ENCODE measurements at places on chromosomes 16 and 17. TPM values are rescaled to one million over a fixed set of nuclear protein-coding genes. Genes with fewer than 3 reads are reported as not detected.

- no peak for DNase-seq
These were observed 539.4 kb downstream of the MAF start for GRCh38 chr16:79061181-79061580.

- no peak for DNase-seq
These were observed 1241.8 kb upstream of the GOT2 start for GRCh38 chr16:59975953-59976352.

- DNase-seq, result no peak
These were observed 1.8 kb downstream of the MARVELD3 start for GRCh38 chr16:71627731-71628181.

The RGS11 gene
- polyA plus RNA-seq, result 12.1 TPM

- DNase-seq, result no peak
These were observed 91.8 kb downstream of the RGS9 start for GRCh38 chr17:65228734-65229620.

- DNase-seq, result no peak
These were observed 156.4 kb downstream of the ZNF18 start for GRCh38 chr17:11840831-11841230.

DNA sequence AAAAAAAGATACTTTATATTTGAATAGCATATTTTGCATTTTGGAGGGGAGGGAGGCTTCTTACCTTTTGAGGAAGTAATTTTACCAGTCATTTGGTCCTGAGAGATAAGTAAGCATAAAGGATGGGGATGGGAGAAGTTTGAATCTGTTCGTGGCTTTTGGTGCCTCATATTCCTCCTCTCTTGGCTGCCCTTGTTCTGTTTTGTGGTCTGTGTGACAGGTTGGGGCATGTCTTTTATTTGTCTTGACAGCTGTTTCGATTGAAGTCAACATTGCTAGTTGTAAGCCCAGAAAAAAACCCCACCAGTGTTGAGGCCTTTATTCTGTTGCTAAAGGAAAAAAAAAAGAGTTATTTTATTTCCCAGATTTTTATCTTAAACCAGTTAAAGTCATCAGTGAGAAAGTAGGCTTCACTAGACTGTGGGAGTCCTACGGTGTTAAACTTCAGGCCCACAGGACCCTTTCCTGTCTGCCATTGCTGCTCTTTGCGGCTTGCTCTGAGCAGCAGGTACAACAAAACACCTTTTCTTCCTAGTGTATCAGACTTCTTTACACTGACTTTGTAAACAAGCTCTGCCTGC is 11.4 kb downstream of the SLC7A6 start:
- no peak for DNase-seq

DNA sequence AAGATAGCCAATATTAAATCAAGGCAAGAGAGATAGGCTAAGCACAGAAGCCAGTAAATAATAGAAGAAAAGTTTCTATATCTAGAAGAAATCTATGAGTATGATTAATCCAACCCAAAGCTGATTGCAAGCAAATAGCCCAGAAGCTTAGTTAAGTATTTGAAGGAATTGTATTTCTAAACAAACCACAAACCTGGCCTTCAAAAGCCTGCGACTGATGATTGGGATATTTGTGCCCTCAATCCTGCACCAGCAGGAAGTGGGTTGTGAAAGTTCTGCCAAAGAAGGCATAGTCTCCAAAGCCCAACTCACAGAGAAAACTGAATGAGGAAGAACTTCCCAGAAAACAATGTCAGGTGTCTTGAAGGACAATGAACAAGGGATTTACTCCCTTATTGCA is 114.5 kb upstream of the C17orf78 start:
- no peak for DNase-seq

The CACNB1 gene
- 14.3 TPM for polyA plus RNA-seq

GRCh38 chr16:10982465-10983150 is 38.2 kb downstream of the CLEC16A start:
- peak; percentile 39 for DNase-seq

DNA sequence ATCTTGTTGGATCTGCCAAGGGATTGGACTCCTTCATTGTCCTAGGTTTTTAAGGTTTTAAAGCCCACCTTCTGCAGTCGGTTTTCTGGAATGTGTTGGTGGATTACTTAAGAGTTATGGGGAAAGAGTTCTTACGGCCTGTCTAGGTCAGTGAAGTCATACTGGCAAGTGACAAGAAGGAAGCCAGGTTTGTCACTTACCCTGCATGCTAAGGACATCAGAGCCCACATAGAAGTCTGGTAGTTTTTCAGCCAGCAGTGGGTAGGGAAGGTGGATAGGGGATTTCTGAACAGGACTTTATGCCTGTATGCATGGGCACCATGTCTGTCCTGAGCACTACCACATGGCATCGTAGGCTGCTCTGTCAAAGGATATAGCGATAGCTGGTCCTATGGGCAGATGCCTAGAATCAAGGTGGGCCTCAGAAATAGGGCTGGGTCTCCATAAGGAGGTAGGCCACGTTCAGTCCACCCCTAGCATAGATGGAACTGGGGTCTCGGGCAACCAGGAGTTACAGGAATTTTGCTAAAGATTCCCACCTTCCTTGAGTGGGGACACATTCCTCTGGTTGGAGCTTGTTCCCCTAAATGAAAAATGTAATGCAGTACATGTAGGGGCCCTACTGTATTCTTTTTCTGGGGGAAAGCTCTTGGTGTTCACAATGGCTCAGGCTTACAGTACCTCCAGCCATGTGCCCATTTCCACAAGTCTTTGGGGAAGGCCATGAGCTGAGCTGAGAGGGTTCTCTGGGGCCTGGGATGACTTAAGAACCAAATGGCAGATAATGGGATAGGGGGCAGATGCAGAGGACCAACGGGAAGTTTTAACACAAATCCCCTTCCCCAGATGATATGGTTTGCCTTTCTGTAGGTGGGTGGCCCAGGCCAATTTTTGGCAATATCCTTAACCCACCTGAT is 27.5 kb downstream of the TRPV2 start:
- DNase-seq, result no peak

- DNase-seq, result no peak
These were observed 3.1 kb upstream of the PHKG2 start for GRCh38 chr16:30745082-30745481.

The NETO2 gene
- 7.8 TPM for polyA plus RNA-seq

- DNase-seq, result peak; percentile 41
These were observed 650 bp downstream of the KIAA0753 start for GRCh38 chr17:6639586-6640535.

- no peak for DNase-seq
These were observed 50.3 kb downstream of the EMP2 start for GRCh38 chr16:10529895-10530669.

The USP10 gene
- polyA plus RNA-seq, result 46.8 TPM

- DNase-seq, result no peak
These were observed 243.9 kb upstream of the MYOCD start for GRCh38 chr17:12421646-12422306.

DNA sequence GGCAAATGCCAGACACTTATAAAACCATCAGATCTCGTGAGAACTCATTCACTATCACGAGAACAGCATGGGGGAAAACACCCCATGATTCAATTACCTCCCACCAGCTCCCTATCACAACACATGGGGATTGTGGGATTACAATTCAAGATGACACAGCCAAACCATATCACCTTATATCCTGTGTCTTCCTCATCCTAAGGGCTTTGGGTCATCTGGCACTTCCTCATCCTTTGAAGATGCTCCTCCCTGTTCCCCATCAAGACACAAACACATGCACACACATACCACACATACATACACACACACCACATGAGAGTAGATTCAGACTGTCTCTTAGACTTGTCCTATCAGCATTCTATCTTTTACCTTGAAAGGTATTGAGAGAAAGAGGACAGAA is 2.8 kb upstream of the PMFBP1 start:
- no peak for DNase-seq

The SLC35G3 gene
- not detected for polyA plus RNA-seq

The SKAP1 gene
- polyA plus RNA-seq, result 0.38 TPM

DNA sequence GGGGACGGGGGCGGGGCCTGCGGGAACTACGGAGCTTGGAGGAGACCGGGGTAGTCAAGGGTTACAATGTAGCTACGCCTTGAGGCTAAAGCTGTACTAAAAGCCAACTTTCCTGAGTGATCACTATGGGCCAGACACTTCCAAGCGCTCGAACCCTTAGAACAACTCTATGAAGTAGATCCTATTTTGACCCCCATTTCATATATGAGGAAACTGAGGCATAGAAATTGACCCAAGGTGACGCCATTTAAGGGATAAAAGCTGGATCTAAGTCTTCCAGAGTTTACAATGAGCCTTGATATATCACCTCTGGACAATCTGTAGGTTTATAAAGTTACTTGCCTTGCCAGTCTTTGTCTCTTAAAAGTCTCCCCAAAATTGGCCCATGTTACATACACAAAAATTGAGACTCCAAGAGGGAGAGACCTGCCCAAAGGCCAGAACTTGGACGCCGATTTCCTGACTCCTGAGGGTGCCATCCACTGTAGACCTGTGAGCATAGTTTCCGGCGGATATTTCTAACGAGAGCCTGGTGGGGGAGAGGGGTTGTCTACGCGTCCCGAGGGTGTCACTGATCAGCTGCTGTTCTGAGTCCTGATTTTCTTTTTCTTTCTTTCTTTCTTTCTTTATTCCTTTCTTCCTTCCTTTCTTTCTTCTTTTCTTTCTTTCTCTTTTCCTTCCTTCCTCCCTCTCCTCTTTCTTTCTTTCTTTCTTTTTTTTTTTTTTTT is 555 bp upstream of the NCBP3 start:
- DNase-seq, result no peak

The SLC22A31 gene
- polyA plus RNA-seq, result 0.07 TPM

The ABAT gene
- polyA plus RNA-seq, result 3.4 TPM

- DNase-seq, result peak; percentile 100
These were observed 12.4 kb downstream of the HDAC5 start for GRCh38 chr17:44110823-44111633.

DNA sequence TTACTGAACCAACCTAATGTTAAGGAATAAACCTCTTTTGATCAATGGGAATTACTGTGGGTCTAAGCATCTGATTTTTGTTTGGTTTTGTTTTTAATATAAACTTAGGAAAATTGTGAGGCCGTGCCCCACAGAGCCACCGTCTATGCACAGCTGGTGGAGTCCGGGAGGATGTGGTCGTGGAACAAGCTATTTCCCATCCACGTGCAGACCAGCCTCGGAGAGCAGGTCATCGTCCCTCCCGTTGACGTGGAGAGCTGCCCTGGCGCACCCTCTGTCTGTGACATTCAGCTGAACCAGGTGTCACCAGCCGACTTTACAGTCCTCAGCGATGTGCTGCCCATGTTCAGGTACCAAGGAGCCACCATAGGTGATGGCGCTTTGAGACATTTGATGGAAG is 28.4 kb downstream of the PRMT7 start:
- no peak for DNase-seq

DNA sequence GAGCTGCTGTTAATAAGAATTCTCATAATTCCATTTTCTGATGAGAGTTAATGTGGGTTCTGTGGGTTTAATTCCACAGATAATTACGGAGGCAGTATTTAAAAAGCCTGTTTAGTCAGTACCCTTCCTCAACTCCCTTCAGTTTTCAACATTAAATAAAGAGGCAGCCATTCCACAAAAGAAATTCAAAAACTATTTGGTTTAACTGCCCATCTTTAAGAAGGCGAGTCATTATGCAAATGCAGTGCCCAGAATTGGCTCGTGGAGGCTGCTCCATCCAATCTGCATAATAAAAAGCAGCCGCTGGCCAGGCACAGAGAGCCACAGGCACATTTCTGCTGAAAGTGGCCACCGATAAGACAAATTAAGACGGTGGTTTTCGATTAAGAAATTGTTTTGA is 194.4 kb upstream of the TOX3 start:
- no peak for DNase-seq

The HOXB3 gene
- 2.0 TPM for polyA plus RNA-seq

DNA sequence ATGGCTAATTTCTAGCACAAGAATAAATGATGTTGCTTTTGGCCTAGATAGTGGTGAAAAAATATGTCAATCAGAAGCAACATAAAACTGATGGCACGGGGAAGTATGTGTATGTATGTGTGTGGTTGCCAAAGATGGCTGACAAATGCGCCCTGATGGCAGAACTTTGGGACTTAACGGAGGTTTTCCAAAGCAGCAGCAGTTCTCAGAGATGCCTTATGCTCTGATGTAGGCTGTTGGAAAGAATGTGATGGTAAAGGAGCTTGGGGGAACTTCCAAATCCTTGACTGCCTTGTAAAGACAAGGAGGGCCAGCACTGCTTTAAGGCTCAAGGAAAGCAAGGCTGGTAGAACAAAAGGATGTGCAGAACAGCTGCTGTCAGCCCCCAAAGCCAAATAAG is 16.0 kb downstream of the KCTD19 start:
- no peak for DNase-seq

The UTS2R gene
- 0.11 TPM for polyA plus RNA-seq

GRCh38 chr16:87966064-87966645 is 14.9 kb downstream of the BANP start:
- no peak for DNase-seq

- no peak for DNase-seq
These were observed 110.8 kb upstream of the ZNF750 start for GRCh38 chr17:82950525-82951102.

- no peak for DNase-seq
These were observed 5.3 kb upstream of the EPN3 start for GRCh38 chr17:50527155-50527762.

DNA sequence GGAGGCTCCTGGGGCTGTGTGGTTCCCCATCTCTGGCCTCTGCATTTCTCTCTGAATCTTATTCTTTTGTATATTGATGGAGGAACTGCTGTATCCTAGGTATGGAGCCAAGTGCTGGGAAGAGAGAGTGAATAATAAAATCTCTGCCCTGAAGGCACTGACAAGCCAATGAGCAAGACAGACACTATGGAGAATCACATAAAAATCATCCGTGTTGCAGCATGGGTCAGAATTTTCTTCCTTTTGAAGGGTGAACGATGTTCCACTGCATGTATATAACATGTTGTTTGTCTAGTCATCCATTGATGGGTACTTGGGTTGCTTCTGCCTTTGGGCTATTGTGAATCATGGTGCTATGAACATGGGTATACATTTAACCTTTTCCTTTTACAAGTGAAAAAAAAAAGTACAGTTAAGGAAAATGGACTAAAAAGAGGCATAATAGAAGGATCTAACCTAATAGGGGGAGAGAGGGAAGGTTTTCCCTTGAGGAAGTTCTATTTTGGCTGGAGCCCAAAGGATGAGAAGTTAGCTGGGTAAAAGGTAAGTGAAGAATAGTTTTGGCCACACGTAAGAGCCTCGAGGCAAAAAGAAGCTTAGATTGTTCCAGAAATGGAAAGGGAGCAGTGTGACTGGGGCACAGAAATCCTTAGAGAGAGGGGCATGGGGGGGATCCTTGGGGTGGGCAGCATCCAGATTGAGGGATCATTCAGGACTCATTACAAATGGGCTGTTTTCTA is 32.3 kb upstream of the GNA13 start:
- DNase-seq, result no peak

The BLMH gene
- 22.1 TPM for polyA plus RNA-seq

GRCh38 chr17:10200016-10200415 is 1.6 kb upstream of the GAS7 start:
- DNase-seq, result no peak

DNA sequence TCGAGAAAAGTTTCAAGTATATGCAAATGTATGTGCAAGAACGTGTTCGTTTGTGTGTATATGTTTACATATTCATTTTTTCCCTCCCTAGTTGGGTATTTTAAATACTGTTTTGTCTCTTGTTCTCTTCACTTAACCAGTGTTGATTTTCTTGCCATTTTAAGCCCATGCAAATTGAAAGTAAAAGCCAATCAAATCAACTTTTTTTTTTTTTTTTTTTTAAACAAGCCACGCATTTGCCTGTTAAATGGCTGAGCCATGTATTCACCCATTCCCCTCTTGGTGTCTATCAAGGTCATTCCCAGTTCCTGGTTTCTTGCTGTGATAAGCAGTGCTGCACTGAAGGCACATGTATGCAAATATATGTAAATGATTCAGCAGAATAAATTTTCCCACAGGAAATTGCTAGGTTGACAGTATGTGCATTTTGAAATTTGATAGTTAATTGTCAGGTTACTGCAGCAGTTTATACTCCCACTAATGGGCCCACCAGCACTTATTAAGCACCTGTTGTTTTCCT is 12.2 kb downstream of the ABCC1 start:
- no peak for DNase-seq

All from heart left ventricle (tissue), 16 donors.